ENCODE measurements at places on chromosomes 13 and 19.

DNA sequence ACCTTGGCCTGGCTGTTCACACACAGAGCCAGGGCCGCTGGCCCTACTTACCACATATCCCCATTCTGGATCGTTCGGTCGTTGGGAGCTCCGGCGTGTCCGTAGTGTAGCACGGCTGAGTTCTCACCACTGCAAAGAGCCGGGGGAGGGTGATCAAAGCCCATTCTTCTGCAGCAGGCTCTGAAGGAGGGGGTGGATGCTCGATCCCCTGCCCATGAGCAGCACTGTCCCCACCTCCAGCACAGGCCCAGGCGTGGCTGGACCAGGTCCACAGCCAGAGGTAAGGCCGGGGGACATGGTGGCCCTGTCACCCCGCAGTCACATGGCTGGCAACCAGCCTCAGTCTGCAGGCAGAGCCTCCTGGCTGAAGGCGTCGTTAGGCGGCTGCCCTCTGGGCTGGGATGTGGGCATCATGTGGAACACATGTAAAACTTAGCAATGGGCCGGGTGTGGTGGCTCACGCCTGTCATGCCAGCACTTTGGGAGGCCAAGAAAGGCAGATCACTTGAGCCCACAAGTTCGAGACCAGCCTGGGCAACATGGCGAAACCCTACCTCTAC, 38.2 kb downstream of the CEBPG start:
- no peak for DNase-seq

DNA sequence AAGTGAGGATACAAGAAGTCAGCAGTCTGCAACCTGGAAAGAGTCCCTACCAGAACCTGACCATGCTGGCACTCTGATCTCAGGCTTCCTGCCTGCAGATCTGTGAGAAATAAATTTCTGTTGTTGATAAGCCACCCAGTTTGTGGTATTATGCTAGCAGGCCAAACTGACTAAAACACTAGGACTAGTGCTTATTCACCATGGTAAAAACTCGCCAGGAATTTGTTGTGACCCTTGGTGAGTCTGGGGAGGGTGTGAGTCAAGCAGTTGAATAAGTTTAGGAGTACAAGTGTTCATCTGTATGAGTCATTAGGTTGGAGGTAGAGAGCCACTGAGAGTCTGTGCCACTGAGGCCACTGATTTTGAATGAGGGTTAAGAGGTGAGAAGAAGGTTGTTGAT, 3.6 kb downstream of the ZIK1 start:
- DNase-seq = peak; percentile 73

- no peak for DNase-seq
These were observed 35.8 kb upstream of the TM9SF2 start for GRCh38 chr13:99465454-99465853.

DNA sequence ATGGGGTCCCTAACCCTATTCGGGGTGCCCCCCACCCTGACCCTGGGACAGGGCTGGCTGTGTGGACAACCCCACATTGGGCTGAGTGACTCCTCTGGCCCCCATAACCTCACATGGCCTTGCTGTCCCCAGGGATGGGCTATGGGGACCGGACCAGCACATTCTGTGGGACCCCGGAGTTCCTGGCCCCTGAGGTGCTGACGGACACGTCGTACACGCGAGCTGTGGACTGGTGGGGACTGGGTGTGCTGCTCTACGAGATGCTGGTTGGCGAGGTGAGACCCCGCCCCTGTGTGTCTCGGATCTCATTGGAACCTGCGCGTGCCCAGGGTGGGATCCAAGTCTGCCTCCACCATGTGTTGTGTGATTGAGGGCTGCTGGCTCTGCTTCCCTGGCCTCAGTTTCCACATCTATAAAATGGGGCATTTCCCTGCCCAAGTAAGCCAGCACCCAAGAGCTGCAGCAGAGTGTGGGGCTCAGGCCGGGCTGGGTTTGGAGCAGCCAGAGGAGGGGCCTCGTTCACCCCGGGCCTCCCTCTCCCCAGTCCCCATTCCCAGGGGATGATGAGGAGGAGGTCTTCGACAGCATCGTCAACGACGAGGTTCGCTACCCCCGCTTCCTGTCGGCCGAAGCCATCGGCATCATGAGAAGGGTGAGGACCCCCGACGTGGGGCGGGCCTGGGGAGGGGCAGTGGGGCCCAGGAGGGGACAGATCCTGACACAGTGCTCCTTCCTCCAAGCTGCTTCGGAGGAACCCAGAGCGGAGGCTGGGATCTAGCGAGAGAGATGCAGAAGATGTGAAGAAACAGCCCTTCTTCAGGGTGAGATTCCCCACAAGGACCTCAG, 4.9 kb downstream of the PTGER1 start:
- no peak for DNase-seq

DNA sequence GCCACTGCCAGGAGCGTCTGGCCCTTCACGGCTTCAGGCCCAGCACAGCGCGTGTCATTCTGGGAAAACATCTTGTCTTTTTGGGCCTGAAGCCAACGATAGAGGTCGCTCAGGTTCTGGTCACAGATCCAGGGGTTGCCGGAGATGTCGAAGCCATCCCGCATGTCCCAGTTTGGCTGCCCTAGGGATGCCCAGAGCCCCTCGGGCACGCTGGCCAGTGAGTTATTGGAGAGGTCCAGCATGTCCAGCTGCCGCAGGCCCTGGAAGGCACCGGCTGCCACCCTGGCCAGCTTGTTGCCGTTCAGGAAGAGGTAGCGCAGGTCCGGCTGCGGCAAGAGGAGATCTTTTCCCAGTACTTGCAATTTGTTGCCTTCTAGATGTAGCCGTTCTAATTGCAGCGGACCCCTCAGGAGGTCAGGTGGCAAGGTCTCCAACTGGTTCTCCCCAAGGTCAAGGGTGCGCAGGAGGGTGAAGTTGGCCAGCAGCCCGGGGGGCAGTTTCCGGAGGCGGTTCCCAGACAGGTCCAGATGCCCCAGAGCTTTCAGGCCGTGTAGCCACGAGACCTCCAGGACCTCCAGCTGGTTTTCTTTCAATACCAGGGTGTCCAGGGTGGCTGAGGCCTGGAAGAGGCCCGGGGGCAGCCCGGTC, 1.8 kb downstream of the LRG1 start:
- no peak for DNase-seq

- DNase-seq = peak; percentile 88
These were observed 37.7 kb downstream of the LHFPL6 start for GRCh38 chr13:39565036-39565949.

DNA sequence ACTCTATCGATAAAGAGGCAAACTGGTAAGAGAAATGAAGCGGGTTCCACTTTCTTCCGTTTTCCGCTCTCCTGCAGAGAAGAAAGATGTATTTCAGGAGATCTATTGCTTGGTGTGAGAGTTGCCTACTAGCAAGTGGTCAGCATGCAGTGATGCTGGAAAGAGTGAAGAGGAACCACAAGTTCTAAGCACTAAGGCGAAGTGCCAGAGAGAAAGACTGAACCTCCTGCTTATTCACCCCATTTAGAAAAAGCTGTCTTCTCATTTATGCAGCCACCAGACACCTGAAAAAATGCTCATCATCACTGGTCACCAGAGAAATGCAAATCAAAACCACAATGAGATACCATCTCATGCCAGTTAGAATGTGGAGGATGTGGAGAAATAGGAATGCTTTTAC, 78.7 kb upstream of the GPC6 start:
- DNase-seq = no peak

DNA sequence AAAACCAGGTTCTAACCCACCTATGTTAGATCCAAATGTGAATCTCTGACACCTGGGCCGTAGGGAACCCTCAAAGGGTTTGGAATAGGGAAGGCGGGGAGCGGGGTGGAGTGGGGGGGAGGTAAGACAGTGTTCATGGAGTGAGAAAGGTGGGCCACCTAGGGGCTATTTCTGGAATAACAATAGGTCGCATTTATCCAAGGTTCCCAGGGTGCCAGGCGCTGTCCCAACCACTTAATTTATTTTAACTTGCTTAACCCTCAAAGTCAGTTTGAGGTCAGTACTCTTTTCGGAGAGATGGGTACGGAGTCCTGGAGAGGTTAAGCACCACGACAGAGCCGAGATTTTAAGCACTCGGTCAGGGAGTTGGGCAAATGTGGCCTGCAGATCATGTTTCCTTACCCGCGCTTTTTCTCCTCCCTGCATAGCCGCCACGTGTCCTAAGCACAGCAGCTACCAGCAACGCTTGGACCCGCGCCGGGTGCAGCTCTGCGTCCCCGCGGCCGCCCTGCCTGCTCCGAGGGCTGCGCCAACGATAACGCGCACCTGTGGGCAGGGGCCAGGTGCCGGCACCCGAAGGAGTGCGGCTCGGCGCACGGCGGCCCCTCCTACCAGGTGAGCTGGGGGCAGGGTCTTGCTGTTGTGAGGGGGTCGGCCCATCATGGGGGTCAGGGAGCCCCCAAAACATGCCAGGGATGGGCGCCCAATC, 25.0 kb upstream of the FXYD3 start:
- DNase-seq = no peak

DNA sequence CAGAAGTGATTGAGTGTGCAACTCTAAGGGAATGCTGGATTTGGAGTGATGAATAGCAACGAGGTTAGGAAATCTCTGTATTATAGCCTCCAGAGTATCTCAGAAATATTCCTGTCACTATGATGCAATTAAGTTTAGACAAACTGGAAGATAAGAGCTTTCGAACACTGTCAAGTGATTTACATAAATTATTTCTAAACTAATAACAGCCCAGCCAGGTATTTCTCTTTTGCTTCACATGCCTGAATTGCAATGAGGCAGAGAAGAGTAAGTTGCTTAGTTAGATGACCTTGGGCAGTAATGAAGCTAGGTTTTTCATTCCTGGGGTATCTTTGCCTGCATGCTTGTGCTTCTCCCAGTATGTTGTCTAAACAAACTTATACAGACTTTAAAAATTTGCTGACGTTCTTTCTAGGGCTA, 134.5 kb downstream of the LMO7 start:
- DNase-seq = no peak

- DNase-seq = no peak
These were observed 41.8 kb downstream of the SACS start for GRCh38 chr13:23391752-23392151.

DNA sequence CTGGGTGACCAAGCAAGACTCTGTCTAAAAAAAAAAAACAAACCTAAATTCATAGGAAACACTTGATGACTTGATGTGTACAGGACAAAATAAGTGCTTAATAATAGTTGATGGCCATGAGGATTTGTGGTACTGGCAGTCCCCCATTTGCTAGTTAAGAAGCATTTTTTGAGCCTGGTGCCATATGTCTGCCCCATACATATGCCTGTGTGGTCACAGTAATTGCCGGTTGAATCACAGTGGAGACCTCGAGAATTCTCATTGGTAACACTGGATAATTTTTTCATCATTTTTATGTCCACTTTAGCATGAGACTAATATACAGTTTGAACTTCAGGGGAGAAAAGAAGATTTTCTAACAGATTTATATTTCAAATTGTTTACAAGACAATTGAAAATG, 79.2 kb downstream of the LRCH1 start:
- DNase-seq = no peak

GRCh38 chr19:38004186-38004520, 97.1 kb downstream of the SIPA1L3 start:
- no peak for DNase-seq

- DNase-seq = no peak
These were observed 81.9 kb upstream of the MCF2L start for GRCh38 chr13:112887151-112887550.

- DNase-seq = no peak
These were observed 20.4 kb upstream of the IFT88 start for GRCh38 chr13:20546556-20546955.

- no peak for DNase-seq
These were observed 4.3 kb upstream of the GZMM start for GRCh38 chr19:539429-540030.
